ENCODE measurements at places on chromosomes 1 and 21. TPM values are rescaled to one million over a fixed set of nuclear protein-coding genes. Genes with fewer than 3 reads are reported as not detected.

The MIA3 gene
- 34.7 TPM for total RNA-seq

The DIRAS3 gene
- 346 TPM for total RNA-seq

The RSPH1 gene
- not detected for total RNA-seq

DNA sequence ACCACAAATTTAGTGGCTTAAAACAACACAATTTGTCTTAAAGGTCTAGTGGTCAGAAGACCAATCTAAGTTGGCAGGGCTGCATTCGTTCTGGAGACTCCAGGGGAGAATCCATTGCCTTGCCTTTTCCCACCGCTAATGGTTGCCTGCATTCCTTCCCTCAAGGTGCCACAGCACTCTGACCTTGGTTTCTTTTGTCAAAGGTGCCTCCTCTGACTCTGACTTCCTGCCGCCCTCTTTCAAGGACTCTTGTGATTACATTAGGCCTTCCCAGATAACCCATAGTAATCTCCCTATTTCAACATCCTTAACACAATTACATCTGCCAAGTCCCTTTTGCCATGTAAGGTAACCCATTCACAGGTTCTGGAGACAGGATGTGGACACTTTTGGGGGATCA lies 145.3 kb downstream of the S1PR1 start:
- DNase-seq: no peak
